CD14-positive monocyte (primary cell): ENCODE measurements at places on chromosomes 13 and 19.

GRCh38 chr13:36029166-36029565 is 102.0 kb downstream of the DCLK1 start:
- no peak for DNase-seq

- DNase-seq: no peak
These were observed 22.3 kb downstream of the ZSWIM9 start for GRCh38 chr19:48192750-48193149.

DNA sequence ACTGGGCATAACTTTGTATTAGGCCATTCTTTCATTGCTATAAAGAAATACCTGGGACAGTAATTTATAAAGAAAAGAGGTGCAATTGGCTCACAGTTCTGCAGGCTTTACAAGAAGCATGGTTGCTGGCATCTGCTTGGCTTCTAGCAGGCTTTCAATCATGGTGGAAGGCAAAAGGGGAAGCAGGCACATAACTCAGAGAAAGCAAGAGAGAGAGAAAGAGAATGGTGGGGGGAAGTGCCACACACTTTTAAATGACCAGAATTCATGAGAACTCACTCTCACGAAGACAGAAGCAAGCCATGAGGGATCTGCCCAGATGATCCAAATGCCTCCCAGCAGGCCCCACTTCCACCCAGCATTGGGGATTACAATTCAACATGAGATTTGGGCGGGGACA is 179.7 kb downstream of the SPRY2 start:
- peak; percentile 11 for DNase-seq

DNA sequence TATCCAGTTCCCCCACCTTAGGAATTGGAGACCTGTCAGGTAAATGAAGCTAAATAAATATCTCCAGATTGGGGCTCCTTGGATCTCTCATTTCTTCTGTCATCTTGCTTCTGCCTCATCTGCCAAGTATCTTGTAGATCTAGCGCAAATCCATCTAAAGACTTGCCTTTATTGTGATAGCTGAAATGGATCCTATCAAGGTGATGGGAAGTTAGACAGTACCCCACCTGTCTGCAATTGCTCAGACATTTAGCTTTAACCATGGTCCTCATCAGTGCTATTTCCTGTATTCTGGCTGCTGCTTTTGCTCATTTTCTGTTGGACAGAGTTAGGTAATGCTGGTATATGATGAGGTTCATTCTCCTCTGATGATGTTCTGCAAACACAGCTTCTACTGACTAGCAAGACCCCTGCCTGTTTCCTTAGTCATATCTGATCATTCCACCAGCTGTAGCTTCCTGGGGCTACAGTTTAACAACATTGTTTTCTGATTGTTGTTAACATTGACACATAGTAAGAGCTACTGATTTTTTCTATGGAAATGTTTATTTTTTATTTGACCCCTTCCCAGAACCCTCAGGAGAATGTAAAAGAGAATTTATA is 340.0 kb downstream of the DCT start:
- DNase-seq: no peak

DNA sequence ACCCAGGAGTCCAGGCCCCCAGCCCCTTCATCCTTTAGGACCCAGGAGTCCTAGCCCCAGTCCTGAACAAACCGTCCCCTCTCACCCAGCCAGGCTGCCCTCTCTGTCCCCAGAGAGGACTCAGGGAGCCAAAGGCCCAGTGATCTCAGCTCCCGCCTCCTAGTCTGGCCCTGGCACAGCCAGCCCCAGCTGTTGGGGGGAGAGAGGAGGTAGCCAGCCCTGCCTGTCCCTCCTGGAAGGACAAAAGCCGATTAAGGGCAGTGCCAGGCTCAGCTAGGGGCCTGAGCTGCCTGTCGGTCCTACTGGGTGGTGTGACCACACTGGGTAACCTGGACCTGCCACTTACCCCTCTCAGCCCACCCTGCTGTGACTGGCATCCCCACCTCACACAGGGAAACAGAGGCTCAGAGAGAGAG is 14.5 kb downstream of the LIPE start:
- no peak for DNase-seq

DNA sequence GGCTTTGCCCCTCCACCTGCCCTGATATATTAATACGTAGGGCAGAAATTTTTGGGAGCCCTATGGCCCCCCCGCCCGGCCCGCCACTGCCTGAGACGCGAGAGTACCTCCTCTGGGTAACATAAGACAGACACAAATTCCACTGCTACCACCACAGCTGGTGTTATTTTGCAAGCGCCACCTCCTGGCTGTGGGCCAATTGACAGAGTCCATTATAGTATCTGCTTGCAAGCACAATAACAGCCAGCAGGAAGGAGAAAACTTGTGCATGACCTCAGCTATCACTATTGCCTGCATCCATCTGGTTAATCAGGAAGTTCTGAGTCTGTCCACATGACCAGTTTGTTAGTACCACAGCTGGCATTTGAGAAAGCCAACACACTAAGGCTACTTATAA is 25.3 kb upstream of the OR10H2 start:
- peak; percentile 66 for DNase-seq

- DNase-seq: no peak
These were observed 172.9 kb downstream of the UGGT2 start for GRCh38 chr13:95880331-95880730.

DNA sequence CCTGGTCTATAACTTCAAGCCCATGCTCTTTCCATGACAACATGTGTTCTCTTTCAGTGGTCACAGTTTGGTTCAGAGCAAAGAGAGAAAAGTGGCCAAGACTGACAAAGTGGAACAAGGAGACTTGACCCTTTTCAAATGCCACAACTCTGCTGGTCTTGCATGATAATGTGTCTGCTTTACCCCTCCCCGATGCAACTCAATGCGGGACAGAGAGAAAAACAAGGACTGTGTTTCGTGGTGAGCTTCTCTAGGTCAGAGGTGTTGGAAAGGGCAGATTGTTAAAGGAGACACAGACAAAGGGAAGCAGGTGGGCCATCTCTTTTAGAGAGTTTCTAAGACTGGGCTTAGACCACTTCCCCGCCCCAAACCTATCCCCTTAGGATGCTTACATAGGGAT is 61.6 kb upstream of the SERTM1 start:
- DNase-seq: no peak

DNA sequence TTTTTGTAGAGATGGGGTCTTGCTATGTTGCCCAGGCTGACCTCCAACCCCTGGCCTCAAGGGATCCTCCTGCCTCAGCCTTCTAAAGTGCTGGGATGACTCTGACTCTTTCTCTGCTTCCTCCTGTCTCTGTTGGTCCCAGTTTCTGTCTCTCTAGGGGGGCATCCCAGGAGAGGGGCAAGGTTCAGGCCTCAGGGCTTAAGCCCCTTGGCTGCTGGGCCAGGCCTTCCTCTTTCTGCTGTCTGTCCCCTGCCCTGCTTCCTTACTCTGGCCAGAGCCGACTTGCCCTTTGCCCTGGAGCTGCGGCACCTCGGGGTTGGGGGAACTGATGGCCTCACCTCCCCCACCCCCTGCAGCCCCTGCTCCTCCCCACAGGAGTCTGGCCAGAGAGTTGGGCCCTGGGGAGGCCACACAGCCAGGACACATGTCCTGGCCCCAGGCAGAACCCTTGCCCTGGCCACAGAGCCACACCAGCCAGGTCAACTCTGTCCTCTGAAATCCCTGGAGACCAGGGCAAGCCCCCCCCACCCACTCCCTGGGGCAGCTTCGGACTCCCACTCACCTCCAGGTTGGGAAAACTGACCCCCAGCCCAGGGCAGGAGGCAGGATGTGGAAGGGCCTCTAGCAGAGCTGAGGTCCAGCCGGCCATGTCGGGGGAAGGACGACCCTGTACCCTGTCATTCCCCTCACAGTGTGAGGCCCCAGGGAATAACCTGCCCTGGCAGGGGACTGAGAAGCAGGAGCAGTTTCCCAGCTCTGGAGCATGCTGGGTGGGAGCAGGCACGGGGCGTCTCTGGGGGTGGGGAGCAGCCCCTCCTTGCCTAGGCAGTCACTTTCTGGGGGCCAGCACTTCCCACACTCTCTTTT is 23.7 kb downstream of the CEBPA start:
- no peak for DNase-seq

GRCh38 chr19:31023038-31023437 is 326.2 kb downstream of the TSHZ3 start:
- DNase-seq: no peak

DNA sequence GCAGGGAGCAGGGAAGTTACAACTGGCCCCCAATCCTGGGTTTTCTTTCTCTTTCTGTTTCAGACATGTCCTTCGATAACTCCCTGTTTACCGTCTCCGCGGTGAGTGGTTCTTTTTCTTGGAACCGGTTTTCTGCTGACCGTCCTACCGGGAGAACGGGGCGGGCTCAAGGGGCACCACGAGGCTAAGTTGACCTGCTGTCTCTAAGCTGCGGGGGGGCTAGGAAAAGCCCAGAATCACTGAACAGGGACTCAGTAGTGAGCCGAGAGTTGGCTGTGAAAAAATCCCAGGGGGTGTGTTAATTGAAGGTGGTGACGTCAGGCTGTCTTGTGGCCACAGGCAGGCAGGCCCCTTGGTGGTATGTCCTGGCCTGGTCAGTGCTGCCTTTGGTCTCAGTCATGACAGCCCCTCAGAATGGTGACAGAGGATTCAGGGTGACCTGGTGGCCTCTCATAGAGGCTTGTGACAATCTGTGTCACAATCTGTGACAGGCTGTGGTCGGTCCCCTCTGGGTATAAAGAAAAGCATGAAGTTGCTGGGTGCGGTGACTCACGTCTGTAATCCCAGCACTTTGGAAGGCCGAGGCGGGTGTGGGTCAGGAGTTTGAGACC is 8.1 kb upstream of the CARM1 start:
- DNase-seq: peak; percentile 60

DNA sequence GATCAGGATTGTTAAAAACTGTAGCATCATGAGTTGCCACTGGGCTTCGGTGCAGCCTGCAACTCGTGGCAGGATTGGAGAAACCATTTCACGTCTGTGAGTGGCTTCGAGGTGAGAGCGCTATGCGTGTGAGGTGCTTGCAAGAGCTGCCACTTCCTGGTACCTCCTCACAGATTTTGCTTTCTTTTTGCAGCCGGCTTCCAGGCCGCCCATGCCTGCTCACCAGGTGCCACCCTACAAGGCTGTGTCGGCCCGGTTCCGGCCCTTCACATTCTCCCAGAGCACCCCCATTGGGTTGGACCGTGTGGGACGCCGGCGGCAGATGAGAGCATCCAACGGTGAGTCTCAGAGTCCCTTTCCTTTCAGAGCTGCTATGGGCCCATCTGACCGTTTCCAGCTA is 57.9 kb upstream of the C1QTNF9 start:
- DNase-seq: no peak

DNA sequence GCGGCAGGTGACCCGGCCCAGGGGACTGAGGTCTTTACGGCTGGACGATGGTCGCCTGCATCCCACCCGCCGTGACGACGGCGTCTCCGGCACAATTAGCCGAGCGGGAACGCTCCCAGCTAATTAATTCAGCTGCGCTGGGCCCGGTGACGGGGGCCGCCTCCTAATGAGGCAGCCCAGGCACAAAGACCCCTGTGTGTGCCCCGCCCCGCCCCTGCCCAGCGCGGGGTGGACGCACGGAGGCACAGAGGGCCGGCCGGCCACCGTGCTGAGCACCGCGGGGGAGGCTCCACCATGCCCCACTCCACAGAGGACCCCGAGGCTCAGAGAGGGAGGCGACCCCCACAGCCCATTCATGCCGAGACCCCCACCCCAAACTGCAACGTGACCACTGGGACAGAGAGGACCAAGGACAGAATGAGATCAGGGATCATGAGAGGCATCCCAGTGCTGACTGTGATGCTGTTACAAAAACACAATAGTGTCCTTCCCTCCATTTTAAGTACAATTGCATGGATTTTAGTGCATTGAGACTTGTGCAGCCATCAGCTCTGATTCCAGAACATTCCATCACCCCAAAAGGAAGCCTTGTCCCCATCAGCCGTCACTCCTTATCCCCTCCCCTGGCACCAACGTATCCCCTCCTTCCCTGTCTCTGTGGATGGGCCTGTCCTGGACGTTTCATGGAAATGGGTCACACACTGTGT is 17.0 kb downstream of the EFNA2 start:
- DNase-seq: no peak

DNA sequence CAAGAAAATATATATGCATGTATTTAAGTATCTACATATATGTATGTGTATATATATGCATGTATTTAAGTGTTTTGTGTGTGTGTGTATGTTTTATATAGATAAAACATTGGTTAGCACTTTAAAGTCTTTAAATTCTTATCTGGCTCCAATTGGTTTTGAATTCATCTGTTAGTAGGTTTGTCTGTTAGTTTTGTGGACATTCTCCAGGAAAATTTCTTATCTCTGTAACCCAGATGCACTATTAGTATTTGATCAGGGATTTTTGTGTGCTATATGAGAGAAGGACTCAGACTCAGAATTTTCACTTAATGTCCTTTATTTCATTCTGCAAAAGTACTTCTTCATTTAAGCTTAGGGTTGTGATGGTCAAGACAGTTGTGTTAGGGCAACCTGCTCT is 103.1 kb downstream of the ITGBL1 start:
- no peak for DNase-seq

GRCh38 chr13:111976474-111977178 is 90.3 kb upstream of the SOX1 start:
- DNase-seq: no peak

DNA sequence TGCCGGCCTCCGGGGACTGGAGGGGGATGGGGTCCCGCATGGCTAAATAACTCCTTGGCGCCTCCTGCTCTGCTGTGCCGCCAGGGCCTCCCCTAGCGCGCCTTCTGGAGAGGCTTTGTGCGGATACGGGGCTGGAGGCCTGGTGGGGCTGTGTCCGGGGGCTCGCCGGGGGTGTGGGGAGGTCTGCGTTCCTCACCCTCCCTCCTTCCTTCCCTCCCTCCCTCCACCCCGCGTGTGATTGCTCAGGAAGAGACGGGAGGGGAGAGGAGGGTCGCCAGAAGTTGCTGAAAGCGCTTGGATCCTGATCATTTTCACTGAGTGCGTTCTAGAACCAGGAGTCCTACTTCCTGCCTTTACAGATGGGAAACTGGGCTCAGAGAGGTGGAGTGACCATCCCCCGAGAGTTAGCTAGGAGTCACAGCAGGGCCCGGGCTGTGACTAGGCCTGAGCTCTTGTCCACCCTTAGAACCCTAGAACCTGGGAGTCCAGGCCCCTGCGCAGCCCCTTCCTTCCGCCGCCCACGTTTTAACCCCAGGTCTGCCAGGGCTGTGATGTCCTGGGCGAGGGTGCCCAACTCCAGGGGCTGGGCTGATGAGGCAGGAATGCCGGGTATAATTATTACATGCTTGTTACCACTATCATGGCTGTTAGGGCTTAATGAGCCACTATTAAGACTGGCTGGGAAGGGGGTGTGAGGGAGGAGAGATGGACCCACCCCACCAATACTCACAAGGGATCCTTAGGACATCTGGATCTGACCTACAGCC is 782 bp upstream of the JUND start:
- DNase-seq: peak; percentile 55

GRCh38 chr13:113759525-113760137 is 605 bp downstream of the TMEM255B start:
- no peak for DNase-seq

DNA sequence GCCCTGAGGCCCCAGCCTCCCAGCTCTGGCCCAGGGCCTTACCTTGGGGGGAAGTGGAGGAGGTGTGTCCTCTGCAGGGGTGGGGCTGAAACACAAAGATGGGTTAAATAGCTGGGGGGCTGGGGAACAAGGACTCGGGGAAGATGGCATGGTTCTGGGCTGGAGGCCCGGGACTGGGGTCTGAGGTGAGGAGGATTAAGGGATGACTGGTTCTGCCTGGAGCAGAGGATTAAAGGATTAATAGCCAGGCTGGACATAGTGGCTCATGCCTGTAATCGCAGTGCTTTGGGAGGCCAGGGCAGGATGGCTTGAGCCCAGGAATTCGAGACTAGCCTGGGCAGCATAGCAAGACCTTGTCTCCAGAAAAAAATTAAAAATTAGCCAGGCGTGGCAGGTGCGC is 11.6 kb downstream of the MAP4K1 start:
- no peak for DNase-seq
